ENCODE measurements at places on chromosomes 11 and 22.

GRCh38 chr11:77289737-77290136 lies 11.7 kb downstream of the GDPD4 start:
- no peak for DNase-seq

DNA sequence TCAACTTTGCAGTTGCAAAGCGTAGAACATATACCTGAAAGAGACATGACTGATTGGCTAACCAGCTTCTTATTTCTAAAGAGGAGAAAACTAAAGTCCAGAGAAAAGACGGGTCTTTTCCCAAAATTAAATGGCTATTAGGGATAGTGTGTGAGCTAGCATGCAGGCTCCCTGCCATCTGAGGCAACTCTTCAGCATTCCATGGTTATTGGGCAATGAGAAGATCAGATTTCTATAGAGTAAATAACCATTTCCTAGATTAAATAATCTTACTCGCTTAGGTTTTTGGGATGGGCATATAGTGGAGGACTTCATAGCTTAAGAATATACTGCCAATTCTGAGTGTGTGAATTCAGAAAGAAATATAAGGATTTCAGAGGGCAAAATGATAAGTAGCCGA lies 95.0 kb downstream of the PDHX start:
- no peak for DNase-seq

DNA sequence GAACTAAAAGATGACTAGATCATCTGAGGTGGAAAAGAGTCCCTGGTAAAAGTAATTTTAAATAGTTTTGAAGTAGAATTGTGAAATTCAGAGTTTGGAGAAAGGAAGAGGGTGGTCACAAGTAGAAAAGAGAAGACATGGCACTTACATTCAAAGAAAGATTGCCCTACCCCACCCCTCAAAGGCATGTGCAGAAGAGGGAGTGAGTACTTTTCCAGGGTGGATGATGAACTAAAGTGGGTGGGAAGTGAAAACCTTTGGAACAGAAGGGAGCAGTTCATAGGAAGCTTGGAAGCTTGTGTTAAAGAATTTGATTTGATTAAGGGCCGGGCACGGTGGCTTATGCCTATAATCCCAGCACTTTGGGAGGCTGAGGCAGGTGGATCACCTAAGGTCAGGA lies 23.6 kb downstream of the SREBF2 start:
- DNase-seq, result no peak

GRCh38 chr11:69156235-69156639 lies 502 bp downstream of the SMIM38 start:
- no peak for DNase-seq

DNA sequence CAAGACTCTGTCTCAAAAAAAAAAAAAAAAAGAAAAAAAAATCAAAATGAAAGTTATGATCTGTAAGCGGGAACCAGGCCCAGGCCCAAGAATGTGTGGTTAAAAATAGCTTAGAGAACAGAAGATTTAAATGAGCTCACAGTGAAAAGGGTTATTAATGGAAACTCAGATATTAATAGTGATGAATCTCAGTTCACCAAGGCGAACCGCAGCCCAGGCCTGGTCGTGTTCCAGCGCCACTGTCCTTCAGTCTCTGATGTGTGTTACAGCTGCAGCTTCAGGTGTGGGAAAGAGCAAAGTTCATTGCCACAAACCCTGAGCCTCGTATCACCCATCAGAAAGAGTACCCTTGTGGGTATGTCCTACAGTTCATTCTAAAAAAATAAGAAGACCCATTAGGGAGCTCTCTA lies 107.1 kb downstream of the GAB2 start:
- DNase-seq, result no peak

All from T-helper 22 cell (primary cell).